ENCODE measurements at places on chromosomes 3 and 15.

GRCh38 chr3:41417574-41417973, 218.3 kb downstream of the CTNNB1 start:
- peak; percentile 23 for DNase-seq

DNA sequence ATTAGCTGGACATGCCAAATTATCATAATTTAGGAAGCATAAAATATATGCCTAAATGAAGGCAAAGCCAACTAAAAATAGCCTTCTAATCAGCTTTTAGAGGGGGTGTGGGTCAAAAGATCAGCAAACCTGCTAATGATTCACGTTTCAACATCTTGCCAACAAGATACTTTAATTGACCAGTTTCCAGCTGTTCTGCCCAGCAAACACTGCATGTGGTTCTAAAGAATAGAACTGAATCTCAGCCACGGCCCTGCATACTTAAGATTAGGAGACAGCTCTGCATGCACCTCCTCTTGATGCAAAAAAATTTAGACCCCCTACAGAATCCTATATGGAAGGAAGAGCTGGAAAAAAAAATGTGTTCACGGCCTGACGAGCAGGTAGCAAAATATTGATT, 500.5 kb downstream of the TBL1XR1 start:
- no peak for DNase-seq

DNA sequence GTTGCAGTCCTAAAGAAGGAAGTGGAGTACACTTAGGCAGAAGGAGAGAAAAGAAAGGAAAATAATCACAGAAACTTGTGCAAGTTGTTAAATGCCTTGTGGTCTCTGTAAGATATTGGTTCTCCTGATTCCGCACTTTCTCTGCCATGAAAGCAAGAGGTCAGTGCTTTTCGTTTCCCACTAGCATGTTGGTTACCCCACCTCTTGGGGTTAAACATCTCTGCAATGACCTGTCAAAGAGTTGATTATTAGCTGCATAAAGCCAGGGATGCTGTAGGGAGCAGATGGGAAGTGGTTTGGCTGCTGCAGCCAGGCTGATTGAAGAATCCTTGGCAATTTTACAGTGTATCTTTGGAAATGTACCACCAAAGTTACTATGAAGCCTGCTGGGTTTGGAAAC, 33.3 kb downstream of the ZNF609 start:
- no peak for DNase-seq

DNA sequence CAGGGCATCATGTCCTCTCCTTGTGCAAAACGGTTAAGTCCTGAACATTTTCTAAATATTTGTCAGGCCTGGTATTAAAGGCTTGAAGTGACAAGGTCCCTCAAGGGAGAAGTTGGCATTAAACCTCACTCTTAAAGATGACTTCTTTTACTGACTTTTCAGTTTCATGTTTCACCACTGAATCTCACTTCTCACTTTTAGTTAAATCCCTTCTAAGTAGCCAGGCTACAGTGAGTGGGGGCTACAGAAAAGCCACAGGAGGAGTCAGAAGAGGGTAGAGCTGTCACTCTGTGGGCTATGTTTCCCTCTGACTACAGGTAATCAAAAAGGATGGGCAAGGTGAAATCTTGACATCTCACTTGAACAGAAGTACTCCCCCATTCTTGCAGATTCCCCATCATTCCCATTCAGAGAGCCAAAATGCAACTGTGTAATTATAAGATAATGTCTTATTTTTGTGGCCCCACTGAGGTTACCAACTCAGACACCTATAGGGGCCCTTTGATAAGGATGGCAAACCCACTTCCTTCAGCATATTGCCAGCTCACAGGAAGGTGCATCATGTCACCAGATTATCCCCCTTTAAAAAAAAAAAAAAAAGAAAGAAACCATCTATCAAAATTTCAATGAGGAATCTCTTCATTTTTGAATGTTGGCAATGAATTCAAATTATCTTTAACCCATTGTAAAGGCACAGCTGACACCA, 790.1 kb upstream of the CFAP20DC start:
- no peak for DNase-seq

- no peak for DNase-seq
Observed at GRCh38 chr3:14283813-14284438, 105.3 kb downstream of the LSM3 start.

- no peak for DNase-seq
Observed at GRCh38 chr15:58425834-58426233, 6.0 kb upstream of the LIPC start.

GRCh38 chr3:160027541-160028195, 39.0 kb downstream of the IL12A start:
- DNase-seq = peak; percentile 82

- DNase-seq = no peak
Observed at GRCh38 chr3:57464011-57464410, 80.1 kb downstream of the DNAH12 start.

DNA sequence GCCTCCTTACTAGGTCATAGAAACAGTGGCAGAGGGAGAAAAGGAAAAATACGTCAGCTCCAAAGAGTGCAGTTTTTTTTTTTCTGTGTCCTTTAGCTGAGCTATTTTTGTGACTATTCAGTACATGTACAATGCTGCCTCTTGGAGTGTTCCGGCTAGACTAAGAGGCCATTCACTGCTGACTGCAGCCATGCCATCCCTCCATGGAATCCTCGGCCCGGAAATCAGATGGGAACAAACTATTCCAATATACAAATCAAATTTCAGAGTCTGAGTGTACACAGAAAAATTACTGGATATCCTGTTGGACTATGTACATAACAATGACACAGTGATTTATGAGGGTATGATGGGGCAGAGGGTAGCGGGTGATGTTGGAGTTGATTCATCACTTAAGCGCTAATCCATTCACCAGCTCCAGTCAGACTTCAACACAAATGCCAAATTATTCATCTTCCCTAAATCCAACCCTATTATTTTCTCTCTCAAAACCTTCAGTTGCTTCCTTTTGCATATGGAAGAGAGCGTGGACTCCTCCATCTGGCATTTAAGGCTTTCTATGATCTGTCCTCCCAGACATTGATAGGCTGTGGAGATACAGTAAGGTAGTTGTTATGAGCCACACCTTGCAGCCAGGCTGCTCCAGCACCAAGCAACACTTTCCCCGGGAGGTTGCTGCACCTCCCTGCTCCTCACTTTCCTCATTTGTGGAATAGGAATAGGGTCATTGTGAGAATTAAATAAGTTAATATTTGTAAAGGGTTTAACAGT, 109.1 kb downstream of the LPP start:
- DNase-seq = peak; percentile 57

DNA sequence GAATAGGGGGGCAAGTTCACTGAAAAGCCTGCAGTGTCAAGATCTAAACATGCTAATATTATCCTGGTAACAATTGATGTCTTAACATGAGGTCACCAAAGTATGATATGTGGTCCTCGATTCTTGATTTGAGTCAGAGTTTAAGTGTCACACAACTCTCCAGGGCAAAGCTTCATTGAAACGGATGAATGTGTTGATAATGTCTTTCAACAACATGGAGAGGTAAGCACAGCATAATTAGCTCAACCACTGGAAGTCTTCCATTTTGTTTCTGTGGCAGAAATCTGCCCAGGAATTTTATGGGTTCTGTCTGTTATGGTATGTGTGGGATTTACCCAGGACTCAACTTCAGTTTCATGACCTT, 591.5 kb downstream of the ZNF385D start:
- DNase-seq = no peak

GRCh38 chr15:71385026-71385425, 269.8 kb downstream of the THSD4 start:
- peak; percentile 65 for DNase-seq

- DNase-seq = peak; percentile 35
Observed at GRCh38 chr3:35537265-35537664, 102.1 kb upstream of the ARPP21 start.

- DNase-seq = peak; percentile 85
Observed at GRCh38 chr3:168801794-168802193, 706.1 kb upstream of the GOLIM4 start.

GRCh38 chr3:1139071-1139470, 46.2 kb downstream of the CNTN6 start:
- no peak for DNase-seq

GRCh38 chr3:105222568-105223093, 144.1 kb upstream of the ALCAM start:
- no peak for DNase-seq

- DNase-seq = peak; percentile 39
Observed at GRCh38 chr3:37237252-37237651, 62.9 kb upstream of the LRRFIP2 start.

DNA sequence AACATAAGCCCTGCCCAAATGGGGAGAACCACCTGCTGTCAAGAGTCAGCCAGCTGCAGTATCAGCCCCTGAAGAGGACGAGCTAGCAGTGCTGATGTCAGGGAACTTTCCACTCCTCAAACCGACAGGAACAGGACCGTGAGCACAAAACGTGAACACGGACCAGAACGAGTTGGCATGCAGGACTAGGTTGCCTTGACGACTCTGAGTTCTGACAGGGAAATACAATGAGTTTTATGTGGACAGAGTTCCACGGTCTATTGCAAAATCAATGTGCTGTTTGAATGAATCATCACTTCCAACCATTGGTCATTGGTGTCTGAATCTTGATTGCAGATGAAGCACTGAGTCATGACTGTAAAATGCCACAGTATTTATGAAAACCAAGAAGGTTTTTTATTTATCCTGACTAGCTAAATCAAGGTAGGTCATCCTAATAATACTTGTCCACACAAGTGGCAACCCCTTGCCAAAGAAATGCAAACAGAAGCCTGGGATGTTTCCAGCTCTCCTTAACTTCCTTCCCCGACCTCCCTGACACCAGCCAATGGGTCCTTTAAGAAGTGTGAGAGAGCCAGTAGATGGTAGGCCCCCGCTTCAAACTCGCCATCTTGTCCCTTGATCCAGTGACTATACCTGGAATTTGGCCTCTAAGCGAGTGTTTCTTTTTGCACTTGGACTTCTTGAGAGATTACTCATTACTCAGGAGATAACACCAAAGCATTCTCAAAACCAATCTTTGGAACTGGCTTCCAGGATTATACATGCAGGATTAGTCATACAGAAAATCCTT, 119.6 kb downstream of the ASB7 start:
- peak; percentile 99 for DNase-seq

- no peak for DNase-seq
Observed at GRCh38 chr3:14122301-14122700, 2.4 kb downstream of the CHCHD4 start.

DNA sequence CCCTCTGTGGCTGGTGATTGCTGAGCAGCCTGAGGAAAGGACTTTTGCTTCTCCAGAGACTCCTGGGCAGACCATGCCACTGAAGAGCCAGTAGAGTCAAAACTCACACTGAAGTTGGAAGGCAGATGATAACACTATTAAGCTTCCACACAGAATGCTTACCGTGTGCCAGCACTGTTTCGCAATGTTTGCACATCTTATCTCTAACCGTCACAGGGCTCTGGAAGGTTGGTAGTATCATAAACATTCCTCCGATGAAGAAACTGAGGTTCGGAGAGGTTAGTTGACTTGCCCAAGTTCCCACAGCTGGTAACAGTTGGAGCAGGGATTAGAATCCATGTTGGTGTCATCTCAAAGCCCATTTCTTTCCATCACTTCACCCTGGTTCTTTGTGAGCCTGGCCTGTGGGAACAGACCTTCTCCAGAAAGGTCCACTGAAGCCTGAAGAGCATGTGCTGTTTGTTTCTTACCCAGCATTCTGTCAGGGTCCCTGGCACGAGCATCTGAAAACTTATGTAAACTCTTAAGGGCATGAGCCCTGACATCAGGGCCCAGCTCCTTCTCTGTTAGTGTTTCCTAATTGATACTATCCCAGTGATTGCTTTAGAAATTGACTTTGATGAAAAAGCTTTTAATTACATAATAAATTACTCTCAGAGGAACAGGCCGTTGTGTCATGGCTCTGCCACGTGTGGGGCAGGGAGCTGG, 77.0 kb upstream of the PRR23C start:
- DNase-seq = peak; percentile 58

DNA sequence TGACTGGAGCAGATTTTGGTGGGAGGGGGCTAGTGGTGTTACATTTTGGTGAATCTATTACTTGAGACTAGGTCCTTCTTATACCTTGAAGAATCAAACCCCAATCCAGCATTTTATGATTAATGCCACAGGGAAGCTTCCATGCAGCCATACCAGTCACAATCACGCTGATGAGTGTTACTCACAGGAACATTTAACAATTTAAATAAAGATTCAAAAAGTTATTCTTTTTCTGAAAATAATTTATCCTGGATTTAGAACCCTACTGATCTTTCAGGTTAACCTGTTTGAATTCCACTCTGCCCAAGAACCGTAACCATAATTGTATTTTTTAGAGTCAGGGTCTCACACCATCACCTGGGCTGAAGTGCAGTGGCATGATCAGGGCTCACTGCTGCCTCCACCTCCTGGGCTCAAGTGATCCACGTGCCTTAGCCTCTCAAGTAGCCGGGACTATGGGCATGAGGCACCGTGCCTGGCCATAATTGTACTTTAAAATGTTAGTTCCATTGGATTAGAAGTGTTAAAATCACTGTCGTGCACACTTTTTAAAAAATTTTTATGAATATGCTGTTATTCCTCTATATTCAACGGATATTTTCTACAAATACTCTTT, 929 bp upstream of the MTMR10 start:
- no peak for DNase-seq

- DNase-seq = peak; percentile 54
Observed at GRCh38 chr15:31265871-31266711, 60.5 kb upstream of the KLF13 start.

DNA sequence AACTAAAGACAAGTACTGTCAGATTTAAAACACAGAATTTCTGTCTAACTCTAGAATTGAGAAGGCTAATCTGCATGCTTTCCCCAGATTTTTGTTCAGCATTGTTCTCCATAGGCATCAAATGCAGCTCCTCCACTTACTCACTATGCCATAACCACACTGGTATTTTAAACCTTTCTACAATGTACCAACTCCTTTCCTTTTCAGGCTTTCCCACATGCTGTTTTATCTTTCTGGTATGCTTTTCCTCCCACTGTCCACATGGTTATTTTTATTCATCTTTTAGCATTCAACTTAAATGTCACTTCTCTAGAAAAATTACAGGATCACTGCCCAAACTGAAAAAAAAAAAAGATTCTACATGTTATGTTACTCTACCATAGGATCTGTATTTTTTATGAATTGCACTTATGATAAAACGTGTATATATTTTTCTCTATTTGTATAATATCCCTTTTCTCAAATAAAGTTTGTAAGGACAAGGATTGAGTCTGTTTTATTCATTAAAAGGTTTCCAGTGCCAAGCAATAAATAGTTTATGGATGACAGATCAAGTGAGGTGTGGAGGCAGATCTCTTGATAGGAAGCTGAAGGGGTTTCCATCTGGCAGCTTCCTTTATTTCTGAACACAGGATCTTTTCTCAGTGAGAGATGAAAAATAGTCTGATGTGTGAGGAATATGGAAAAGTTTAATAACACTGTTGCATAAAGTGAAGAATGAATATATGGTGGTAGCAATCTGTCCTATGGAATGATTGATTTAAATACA, 1064.5 kb downstream of the ZPLD1 start:
- DNase-seq = peak; percentile 46

DNA sequence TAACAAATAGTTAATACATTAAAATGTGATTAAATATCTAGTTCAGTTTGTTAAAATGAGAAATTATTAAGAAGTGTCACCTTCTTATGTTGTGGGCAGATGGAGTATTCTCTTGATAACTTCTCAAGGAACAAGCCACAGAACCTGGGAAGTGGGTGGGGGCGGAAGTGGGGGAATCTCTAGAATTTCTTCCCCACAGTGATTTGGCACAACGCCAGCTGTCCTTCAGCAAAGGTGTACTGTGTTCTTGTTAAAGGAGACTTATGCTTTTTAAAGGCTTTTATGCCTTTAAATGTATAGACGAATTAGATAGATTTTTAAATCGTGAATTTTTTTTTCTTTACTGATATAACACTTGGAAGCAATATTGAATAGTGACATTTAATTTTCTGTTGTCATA, 42.4 kb downstream of the SEC22A start:
- no peak for DNase-seq

- DNase-seq = no peak
Observed at GRCh38 chr15:69974321-69974720, 123.4 kb downstream of the TLE3 start.
